HFFc6 (cell line): ENCODE measurements at places on chromosomes 13 and 19. TPM values are rescaled to one million over a fixed set of nuclear protein-coding genes. Genes with fewer than 3 reads are reported as not detected.

DNA sequence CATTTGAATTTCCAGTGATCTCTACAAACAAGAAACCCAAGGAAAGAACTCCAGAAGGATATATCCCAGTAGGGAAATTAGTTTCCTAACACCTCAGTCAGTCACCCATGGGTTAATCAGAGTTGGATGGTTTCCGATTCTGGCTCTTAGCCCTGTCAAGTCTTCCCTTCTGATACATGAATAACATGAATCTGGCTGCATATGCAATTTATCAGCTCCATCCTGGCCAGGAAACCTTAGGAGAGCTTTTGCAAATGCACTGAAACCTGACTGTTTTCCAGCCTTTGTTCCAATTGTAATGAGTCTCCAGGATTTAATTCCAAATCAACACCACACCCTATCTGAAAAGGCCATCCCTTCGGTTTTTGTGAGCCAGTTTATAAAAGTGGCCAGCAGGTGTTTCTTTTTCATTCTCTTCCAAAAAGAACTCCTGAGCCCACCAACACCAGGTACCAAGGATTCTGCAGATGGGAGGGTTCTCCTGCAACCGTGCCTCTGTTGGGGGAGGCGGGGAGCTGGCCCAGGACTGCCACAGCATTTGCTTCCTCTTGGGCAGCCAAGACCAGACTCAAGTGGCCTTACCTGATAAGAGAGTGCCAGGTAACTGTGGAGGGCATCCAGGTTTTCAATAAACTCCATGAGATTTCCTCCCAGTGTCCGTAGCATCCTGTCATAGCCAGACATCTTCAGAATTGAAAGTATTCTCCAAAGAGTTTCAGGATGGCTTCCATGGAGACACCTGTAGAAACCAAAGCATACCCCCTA, 77.5 kb downstream of the C13orf42 start:
- DNase-seq = no peak

Gene MIR17HG
- 0.51 to 1.1 TPM (median 0.99 TPM) in 3 replicates for total RNA-seq

Gene BCKDHA
- 9.1 to 14.7 TPM (median 9.2 TPM) in 3 replicates for total RNA-seq

- no peak for DNase-seq
Observed at GRCh38 chr19:45162608-45163143, 1.9 kb upstream of the NKPD1 start.

DNA sequence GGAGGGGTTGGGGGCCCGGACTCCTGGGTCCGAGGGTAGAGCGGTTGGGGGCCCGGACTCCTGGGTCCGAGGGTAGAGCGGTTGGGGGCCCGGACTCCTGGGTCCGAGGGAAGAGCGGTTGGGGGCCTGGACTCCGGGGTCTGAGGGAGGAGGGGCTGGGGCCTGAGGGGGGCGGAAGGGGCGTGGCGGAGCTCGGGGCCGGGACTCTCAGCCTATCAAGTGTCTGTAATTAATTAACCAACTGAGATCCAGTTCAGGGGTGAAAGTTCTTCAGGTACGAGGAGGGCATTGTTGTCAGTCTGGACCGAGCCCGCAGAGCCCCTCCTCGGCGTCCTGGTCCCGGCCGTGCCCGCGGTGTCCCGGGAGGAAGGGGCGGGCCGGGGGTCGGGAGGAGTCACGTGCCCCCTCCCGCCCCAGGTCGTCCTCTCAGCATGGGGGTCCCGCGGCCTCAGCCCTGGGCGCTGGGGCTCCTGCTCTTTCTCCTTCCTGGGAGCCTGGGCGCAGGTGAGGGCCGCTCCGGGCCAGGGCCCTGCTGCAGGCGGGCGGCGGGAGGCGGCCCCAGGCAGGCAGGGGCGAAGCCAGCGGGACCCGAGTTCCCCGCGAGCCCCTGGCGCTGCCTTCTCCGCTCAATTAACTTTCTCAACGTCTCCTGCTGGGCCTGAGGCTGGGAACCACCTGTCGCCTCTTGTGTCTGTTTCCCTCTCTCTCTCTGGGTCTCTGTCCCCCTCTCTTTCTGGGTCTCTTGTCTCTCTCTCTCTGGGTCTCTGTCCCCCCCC, 697 bp downstream of the FCGRT start:
- no peak for DNase-seq

DNA sequence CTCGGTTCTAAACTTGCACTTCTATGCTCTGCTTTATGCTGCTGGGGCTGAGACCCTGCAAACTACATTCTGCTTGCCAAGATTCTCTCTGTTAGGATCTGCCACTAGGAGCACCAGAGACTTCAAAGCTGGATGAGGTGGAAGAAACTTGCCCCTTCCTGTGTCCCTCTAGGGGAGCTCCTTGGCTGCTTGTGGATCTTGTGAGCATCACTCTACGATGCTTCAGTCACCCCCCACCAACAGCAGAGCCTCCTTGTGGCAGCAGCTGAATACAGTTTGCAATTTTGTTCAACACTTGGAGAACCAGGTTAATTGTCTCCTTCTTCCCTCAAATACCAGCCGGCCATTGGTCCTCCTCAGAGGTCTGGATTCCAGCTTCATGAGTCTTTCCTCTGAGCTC, 310.6 kb downstream of the FGF14 start:
- no peak for DNase-seq
